Activated CD4-positive, alpha-beta T cell treated with anti-CD3 and anti-CD28 coated beads for 24 hours (primary cell): ENCODE measurements at places on chromosomes 4 and X.

- DNase-seq: no peak
Observed at GRCh38 chr4:20698382-20698781, 1.9 kb upstream of the PACRGL start.

DNA sequence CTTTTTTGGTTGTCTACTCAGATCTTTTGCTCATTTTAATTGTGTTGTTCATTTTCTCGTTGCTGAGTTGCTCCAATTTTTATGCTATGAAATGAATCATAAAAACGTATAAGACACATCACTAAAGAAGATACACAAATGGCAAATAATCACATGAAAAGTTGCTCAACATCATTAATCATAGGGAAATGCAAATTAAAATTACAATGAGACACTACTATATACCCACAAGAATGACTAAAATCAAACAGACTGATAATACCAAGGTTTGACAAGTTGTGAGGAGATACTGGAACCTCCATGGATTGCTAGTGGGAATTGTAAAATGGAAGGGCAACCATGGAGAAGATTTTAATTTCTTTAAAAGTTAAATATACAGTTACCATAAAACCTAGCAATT is 17.0 kb downstream of the GSTCD start:
- no peak for DNase-seq

- no peak for DNase-seq
Observed at GRCh38 chr4:26854701-26855100, 5.9 kb upstream of the STIM2 start.

DNA sequence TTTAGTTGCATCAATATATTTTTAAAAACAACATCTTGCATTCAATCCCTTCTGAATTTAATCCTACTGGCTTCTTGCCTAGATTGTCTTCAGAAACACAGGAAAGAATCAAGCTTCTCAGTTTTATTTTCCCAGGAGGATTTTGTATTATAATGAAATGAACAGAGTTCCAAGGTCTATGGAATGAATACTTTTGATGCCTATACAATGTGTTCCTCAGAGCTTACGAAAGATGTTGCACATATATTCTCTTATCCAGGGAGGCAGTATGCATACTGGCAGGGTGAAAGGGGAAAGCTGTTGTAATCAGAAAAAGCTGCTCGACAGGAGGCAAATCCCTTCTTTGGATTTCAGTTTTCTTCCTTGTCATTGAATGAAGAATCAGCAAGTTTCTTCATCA is 8.8 kb downstream of the TMPRSS11D start:
- no peak for DNase-seq

DNA sequence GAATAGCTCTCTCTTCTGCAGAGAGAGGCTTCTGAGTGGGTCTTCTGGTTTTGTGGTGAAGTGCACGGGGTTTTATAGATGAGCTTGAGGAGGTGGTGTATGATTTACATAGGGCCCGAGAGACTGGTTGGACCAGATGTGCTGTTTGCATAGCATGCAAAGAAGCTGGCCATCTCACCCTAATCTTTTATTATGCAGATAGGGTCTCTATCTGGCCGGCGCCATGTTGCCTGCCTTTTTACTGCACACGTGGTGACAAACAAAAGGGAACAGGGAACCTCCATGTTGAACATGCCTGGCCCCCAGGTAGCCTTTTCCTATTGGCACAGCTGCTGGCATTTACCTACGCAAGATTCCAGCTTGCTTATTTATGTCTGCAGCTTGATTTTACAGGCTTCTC is 473.3 kb upstream of the FAM47C start:
- no peak for DNase-seq

- no peak for DNase-seq
Observed at GRCh38 chr4:165537028-165537648, 158.3 kb downstream of the CPE start.

GRCh38 chr4:128917781-128918180 is 108.3 kb downstream of the JADE1 start:
- no peak for DNase-seq

DNA sequence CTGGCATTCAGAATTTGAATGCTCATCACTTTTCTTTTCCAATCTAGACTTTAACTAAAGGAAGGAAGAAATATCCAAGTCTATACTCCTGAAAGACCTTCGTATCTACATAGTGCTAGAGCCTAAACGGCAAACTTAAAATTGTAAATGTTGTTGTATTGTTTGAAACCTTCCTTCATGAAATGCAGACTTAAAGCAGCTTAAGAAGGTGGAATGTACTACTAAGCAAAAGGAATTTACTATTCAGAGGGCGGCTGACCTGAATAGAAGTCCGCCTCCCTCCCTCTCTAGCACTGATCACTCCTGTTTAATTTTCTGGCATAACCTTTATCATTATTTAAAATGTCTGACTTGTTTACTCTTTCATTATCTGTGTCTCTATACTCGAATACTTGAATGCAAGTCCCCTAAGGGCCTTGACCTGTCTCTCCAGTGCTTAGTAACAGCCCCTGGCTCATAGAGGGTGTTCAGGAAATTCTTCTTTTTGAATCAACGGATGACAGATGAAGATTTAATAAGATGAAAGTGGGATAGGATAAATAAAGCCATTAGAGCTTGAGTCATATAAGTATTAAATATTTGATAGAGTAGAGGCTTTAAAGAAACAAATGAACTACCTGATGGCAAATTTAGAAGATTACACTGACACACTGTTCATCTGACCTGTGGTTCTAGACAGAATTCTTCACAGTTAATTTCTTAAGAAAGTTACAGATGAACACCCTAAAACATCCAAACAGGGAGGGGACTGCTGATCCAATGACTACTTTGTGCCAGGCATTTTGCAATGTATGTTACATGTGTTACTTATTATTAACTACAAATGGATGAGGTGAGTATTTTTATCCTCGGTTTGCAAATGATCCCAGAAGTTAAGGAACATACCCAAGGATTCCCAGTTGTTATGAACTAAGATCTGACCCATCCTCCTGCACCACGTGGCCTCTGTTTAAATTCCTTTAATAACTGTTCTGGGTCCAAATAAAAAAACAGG is 20.2 kb upstream of the RBPJ start:
- DNase-seq: no peak

DNA sequence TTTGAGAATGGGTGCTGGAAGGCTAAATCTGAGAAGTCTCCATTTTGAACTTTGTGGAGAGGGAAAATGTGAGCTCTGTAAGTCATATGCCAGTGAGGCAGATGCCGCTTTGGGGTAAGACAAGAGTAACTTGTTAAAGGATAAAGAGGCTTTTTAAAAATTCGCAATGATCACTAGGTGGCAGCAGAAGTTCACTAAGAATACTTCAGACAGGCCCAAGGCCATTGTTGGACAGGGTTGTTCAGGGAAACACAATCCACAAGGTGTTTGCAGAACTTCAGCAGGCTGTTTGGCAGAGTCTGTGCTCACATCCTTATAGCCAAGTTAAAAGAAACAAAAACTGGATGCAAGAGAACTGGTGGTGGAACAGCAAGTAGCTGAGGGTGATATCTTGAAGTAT is 13.7 kb upstream of the PIGA start:
- no peak for DNase-seq

- DNase-seq: no peak
Observed at GRCh38 chr4:152708796-152709195, 29.0 kb upstream of the TMEM154 start.

GRCh38 chrX:100479329-100479728 is 69.3 kb upstream of the PCDH19 start:
- DNase-seq: no peak

GRCh38 chr4:94802091-94802490 is 44.3 kb downstream of the BMPR1B start:
- no peak for DNase-seq

- DNase-seq: no peak
Observed at GRCh38 chr4:88419874-88420273, 37.0 kb upstream of the HERC5 start.

GRCh38 chrX:15358533-15358932 is 23.2 kb upstream of the PIGA start:
- DNase-seq: no peak

- DNase-seq: no peak
Observed at GRCh38 chr4:177667687-177668086, 225.4 kb upstream of the AGA start.

- DNase-seq: no peak
Observed at GRCh38 chr4:171650543-171650942, 162.7 kb upstream of the GALNTL6 start.

DNA sequence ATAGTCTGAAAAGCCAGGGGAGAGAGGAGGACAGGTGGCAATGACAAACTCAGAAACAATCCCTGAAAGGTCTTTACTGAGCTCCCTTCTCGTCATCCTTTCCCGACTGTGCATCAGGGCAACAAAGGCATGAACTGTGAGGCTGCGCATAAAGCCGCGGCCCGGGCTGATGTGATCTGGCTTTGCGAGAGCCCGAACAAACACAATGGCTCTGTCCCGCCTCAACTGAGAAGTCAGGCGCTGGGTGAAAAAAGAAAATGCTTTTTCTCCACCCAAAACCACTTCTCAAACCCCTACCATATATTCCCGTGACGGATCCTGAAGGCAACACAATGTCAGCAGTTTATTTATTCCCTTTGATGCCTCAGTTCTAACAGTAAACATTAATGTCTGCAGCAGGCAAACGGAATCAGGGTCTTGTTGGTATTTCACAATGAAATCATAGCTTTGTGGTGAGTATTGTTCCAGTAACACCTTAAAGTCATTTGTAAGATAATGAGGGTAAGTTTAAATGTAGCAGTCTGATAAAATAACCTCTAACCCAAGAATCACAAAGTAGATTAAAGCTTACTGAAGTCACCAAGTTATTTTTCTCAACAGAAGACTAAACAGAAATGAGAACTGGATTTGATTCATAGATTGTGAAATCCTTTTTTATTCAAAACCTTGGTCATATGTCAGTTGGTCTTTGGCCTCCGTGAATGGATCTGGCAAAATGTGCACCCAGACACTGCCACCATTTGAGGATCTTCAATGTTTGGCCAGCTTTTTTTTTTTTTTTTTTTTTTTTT is 67.4 kb downstream of the APBB2 start:
- no peak for DNase-seq

DNA sequence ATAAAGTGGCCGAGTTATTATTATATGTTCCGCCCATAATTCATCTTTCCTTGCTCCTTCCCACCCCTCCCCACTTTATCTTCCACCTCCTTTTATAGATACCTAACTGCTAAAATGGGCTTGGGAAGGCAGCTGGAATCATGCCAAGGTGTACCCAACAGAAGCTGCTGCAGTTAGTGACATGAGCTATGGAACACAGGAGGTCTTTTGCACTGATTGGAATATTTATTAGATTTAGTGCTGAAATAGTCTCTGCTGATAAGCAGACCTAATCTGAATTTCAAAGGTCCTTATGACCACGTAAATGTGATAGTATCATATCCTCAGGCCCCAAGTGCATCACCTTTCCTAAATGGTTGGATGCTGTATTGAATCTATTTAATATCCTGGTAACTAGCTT is 64.9 kb downstream of the HMGB2 start:
- no peak for DNase-seq

DNA sequence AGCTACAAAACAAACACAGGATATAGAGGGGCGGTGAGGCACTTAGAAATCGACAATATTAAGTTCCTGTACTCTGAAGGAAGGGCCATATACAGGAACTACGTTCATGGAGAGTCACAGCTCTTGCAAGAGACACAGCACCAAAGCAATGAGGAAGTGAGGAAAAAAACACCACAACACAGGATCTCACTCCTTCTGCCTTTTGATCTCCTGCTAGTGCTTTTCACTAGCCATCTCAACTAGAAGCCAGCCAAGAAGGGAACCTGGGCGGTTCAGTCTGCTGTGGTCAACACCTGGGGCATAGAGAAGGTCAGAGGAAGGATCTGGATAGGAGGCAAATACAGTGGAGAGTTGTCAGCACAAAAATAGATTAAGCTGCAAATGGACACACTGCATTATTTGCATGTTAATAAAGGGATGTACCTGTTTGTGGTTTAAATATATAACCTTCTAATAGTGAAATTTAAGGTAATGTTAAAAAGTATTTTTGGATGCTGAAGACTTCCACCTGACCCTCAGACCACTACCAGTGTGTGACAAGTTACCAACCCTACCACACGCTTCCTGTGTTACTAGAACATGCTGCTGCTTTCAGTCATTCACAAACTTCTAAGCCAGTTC is 104.6 kb downstream of the DTHD1 start:
- no peak for DNase-seq

GRCh38 chr4:127103681-127104115 is 529.1 kb upstream of the INTU start:
- DNase-seq: no peak

DNA sequence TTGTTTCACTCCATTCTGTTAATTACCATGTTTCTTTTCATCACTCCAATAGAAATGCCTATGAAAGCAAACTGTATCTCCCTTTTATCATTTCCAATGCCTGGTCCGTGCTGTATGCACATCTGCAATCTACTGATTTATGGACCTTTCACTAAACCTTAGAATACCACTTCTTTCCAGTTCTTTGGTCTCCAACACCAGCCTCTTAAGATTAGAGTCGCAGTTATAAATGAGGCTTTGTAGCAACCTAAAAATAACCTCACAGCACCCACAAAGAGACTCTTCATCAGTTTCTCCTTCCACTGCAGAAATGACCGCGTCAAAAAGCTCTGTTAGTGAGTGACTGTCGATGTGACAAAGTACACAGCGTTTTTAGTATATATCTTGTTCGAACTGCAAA is 282.6 kb downstream of the ADGRA3 start:
- DNase-seq: no peak

GRCh38 chr4:17013382-17014006 is 115.0 kb upstream of the LDB2 start:
- DNase-seq: no peak

DNA sequence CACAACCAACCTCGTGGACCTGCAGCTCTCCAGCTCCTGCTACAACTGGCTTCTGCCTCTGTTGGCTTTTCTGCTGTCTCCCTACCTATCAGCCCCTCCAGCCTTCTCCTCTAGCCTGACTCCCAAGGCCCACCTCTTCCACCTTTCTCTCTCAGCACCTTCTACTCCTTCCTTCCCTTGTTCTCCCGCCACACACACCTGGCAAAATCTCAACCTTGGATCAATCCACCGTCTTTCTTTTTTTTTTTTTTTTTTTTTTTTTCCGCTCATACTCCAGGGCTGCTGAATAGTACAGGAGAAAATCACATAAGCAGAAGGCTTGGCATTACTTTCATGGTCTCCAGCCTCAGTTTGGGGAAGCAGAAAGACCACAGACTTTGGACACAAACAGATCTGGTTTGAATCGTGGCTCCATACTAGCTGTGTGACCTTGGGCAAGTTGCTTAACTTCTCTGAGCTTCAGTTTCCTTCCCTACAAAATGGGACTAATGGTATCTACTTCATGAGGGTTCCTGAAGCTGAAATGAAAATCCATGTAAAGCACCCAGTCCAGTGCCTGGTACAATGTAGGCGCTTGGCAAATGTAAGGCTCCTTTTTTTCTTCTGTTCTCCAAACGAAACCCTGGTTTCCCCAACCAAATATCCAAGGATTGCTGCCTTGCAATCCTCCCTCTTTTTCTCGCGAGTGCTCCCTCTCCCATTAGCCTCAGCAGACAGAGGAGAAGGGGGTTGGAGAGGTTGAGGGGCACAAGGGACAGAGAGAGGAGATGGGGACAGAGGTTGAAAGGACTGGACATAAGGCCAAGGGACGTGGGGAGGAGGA is 1.7 kb downstream of the FGD1 start:
- no peak for DNase-seq
